ENCODE measurements at places on chromosomes 13 and 19.

- no peak for DNase-seq
Measured at GRCh38 chr19:1037621-1038064, 2.3 kb upstream of the ABCA7 start.

- DNase-seq = no peak
Measured at GRCh38 chr19:33859016-33859415, 62.3 kb downstream of the KCTD15 start.

GRCh38 chr13:29505511-29505910 lies 90.0 kb downstream of the SLC7A1 start:
- DNase-seq = no peak

- no peak for DNase-seq
Measured at GRCh38 chr13:45320876-45321629, 19.9 kb downstream of the TPT1 start.

DNA sequence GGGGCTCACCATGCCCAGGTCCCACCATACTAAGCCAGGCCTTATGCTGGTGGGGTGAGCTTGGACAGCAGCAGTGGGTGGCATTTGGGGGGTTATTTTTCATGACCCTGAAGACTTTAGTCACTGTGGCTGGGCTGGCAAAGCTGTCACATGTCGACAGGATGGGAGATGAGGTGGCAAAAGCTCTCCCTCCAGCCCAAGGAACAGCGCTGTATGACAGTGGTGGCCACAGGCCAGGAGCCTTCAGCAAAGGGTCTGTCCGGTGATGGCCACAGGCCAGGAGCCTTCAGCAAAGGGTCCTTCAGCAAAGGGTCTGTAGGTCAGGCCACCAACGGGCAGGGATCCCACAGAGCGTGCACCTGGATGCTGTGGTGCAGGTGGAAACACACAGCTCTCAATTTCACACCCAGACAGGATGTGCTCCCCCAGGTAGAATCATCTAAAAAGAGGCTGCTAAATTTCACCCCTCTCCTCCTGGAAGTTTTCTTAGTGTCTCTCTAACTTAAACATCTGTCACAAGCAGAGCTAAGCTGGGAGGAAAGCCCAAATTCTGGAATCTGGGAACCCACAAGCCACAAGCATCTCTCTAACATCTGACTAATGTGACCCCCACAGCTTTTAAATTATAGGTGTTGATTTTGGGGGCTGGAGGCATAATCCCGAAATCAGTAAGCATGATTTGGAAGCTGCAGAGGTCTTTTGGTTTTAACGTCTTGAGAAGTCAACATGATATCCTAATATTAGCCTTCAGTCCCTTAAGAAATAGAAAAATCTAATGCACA lies 23.0 kb downstream of the COL4A1 start:
- DNase-seq = no peak

- DNase-seq = no peak
Measured at GRCh38 chr19:2793577-2793976, 8.3 kb downstream of the THOP1 start.

- no peak for DNase-seq
Measured at GRCh38 chr13:85662186-85662585, 137.0 kb downstream of the SLITRK6 start.

GRCh38 chr19:4319067-4319718 lies 14.8 kb downstream of the FSD1 start:
- DNase-seq = no peak

DNA sequence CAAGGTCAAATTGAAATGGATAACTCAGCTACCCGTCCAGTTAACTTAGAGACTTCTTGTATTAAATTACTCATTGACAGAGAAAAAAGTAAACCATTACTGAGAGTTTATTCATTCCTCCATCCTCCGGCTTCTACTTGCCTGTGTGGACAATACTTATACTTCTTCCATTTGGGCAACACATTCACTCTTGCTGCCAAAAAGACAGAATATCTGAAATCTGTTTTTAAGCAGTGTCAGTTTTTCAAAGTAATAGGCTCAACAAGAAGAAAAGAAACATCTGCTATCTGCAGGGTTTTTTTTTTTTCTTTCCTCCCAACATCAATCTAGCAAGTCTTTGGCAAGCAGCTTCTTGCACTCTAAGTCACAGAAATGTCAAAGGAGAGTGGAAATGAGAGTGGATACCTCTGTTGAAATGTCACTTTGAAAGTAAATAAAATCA lies 1142.8 kb downstream of the PCDH9 start:
- DNase-seq = no peak

DNA sequence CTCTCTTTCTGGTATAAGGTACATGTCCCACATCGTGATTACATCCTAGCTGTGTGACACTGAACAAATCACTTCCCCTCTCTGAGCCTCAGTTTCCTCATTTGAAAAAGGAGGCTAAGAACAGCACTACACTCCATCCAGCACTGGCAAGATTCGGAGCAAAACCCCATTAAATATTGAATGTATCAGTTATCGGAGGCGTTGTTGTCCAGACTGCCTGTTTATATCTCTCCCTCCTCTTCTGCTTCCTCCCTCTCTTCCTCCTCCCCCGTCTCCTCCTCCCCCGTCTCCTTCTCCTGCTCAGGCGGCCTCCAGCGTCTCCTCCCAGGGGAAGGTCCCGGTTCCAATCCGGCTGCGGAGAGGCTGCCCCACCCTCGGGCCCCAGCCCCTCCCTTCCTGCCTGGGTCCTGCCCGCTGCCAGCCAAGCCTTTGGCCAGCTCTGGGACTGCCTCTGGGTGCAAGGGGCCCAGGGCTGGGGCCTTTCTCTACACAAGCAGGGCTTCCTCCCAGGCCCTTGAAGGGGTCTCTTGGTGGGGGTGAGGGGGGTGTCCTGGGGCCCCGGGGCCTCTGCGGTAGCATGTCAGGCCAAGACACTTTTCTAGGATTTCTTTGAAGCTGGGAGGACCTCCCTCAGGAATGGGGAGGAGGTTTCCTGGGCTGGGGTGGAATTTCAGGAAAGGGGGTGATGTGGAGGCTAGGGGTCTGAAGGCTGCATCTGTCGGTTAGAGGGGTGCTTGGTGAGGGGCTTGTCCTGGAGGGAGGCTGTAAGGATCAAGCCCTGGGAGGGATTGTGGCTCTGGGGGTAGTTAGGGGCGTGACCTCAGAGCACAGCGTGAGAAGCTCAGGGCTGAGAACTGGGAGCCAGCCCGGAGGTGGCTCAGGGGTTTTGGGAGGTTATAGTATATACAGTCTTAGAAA lies 1.9 kb downstream of the RRAS start:
- peak; percentile 86 for DNase-seq

GRCh38 chr13:113630804-113631203 lies 27.2 kb downstream of the ATP4B start:
- no peak for DNase-seq

DNA sequence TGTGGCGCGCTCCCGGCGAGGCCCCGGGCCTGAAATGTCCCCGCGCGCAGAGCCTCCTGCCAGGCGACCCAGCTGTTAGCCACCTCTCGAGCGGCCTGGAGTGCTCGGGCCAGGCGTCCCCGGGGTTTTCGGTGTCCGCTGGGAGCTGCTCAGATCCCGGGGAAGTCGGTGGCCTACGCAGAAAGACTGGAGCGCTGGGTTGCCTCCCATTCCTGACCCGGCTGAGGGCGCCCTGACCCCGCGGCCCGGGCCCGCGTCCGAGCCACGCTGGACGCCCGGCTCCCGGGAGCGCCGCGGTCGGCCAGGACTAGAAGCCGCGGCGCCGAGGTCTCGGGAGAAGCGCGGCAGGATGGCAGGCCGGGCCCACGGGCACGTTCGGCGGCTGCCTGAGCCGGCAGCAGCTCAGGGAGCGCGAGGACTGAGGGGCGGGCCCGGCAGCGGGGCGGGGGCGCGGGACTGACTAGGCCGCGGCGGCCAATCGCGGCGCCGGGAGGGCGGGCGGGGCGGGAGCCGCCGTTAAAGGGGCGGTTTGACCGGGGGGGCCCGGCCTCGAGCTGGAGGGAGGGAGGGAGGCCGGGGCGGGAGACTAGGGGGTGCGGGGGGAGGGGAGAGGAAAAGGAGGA lies 1.3 kb upstream of the ZIC2 start:
- DNase-seq = peak; percentile 47

GRCh38 chr13:106786006-106786563 lies 218.1 kb upstream of the ARGLU1 start:
- no peak for DNase-seq

- peak; percentile 49 for DNase-seq
Measured at GRCh38 chr13:37701972-37702371, 103.4 kb upstream of the POSTN start.

GRCh38 chr19:3123956-3124355 lies 11.9 kb upstream of the GNA15 start:
- DNase-seq = no peak

GRCh38 chr19:2274931-2275535 lies 6.9 kb downstream of the PEAK3 start:
- peak; percentile 67 for DNase-seq

GRCh38 chr13:28872427-28873176 lies 52.5 kb downstream of the MTUS2 start:
- no peak for DNase-seq

- no peak for DNase-seq
Measured at GRCh38 chr13:38045278-38046048, 175.9 kb upstream of the TRPC4 start.

DNA sequence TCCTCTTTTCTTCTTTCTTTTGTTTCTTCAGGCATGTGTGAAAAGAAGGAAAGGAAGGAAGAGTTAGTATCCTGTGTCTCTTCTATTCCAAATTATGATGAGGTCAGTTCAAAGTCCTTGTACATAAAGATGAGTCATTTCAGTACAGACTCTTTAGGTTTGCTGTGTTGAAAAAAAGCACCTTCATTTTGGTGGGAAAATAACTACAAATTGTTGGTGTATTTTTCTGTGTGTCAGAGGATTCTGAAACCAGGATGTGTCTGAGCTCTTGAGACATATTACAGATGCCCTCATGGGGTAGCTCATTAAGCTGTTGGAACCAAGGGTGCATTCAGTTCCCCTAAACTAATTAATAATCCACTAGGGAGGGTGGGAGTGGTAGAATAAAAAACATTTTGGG lies 5.8 kb upstream of the HSPH1 start:
- no peak for DNase-seq

GRCh38 chr19:58182989-58183816 lies at the start of gene ZNF274:
Gene ZNF274 (plus strand): TSS chr19:58183061. CDS start chr19:58183966, 905 bp downstream.
- peak; percentile 89 for DNase-seq

DNA sequence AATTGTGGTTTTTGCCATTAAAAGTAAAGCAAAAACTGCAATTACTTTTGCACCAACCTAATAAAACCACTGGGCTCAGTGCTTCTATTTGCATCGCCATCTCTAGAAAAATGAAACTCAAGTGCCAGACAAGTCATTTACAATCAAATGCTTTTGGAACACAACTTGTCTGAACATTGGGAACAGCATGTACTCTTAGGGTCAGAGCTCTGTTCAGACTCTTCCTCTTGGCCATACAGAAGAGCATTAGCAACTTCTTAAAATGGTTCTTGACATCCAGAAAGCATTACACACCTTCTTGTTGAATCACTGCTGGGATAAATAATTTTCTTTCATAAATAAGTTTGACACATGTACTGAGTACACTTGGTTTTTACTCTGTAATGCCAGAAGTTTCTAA lies 272.5 kb downstream of the DCLK1 start:
- no peak for DNase-seq

DNA sequence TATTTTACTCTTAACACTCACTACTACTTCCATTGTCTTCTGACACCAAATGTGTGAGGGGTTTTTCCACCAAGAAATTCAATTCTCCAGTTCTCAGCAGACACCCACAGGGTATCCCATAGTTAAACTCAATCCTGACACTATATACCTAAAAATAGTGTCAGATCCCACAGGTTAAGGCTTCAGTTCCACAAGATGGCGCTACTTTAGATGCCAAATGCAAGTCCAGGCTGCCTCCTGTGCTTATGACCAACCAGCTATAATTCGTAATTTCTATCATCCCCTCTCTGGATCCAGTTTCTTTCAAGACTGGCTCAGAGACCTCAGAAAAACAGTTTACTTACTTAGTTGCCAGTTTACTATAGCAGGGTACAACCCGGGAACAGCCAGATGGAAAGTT lies 1146.2 kb upstream of the SPRY2 start:
- no peak for DNase-seq

Data from uterus (tissue), 4 donors.